ENCODE measurements at places on chromosomes 12 and 14. TPM values are rescaled to one million over a fixed set of nuclear protein-coding genes. Genes with fewer than 3 reads are reported as not detected.

The KLHDC1 gene
- total RNA-seq, result 1.3 TPM

The KCNC2 gene
- not detected for total RNA-seq

The GDF3 gene
- 0.96 TPM for total RNA-seq

The ERP27 gene
- total RNA-seq, result 0.33 TPM

The DPY19L2 gene
- total RNA-seq, result 0.29 TPM

The TPPP2 gene
- total RNA-seq, result not detected

The CLMN gene
- 4.2 TPM for total RNA-seq

The SPIC gene
- total RNA-seq, result not detected

The PRB2 gene
- total RNA-seq, result not detected

The CLEC6A gene
- not detected for total RNA-seq

The OR6C2 gene
- total RNA-seq, result not detected

The AKAP3 gene
- 0.65 TPM for total RNA-seq

The FAM181A gene
- not detected for total RNA-seq

The PLCZ1 gene
- not detected for total RNA-seq

The LRRC43 gene
- total RNA-seq, result 3.3 TPM

Measured in vein endothelial cell (primary cell).